Hair follicular keratinocyte (primary cell): ENCODE measurements at places on chromosomes 1 and 21. TPM values are rescaled to one million over a fixed set of nuclear protein-coding genes. Genes with fewer than 3 reads are reported as not detected.

The TMEM63A gene
- 7.6 and 11.7 TPM in 2 replicates for total RNA-seq

The TENT5C gene
- total RNA-seq: 0.15 and 0.16 TPM in 2 replicates

The AGT gene
- total RNA-seq: not detected in 2 replicates

The LORICRIN gene
- total RNA-seq: not detected in 2 replicates

The RO60 gene
- 43.1 and 69.9 TPM in 2 replicates for total RNA-seq
